ENCODE measurements at places on chromosomes 1 and 21. TPM values are rescaled to one million over a fixed set of nuclear protein-coding genes. Genes with fewer than 3 reads are reported as not detected.

RNF207 gene
- 12.4 TPM for total RNA-seq

CD2 gene
- total RNA-seq, result not detected

C1orf185 gene
- not detected for total RNA-seq

LCE2A gene
- not detected for total RNA-seq

NR5A2 gene
- not detected for total RNA-seq

AJAP1 gene
- total RNA-seq, result not detected

UMODL1 gene
- total RNA-seq, result not detected

KRTAP11-1 gene
- total RNA-seq, result not detected

TCHHL1 gene
- total RNA-seq, result not detected

AGT gene
- total RNA-seq, result 0.69 TPM

ITLN1 gene
- not detected for total RNA-seq

RPAP2 gene
- 12.2 TPM for total RNA-seq

TAF1A gene
- 15.0 TPM for total RNA-seq

NCSTN gene
- 110 TPM for total RNA-seq

PPFIA4 gene
- total RNA-seq, result 2.3 TPM

EXTL2 gene
- 40.7 TPM for total RNA-seq

EFHD2 gene
- total RNA-seq, result 39.9 TPM

TMEM82 gene
- not detected for total RNA-seq

KRTAP21-2 gene
- not detected for total RNA-seq

FAM72C gene
- total RNA-seq, result 2.7 TPM

SRSF10 gene
- 116 TPM for total RNA-seq

CASQ2 gene
- total RNA-seq, result 1.5 TPM

BGLAP gene
- total RNA-seq, result 0.33 TPM

MLLT11 gene
- 3.2 TPM for total RNA-seq

GUCA2B gene
- not detected for total RNA-seq

PADI1 gene
- total RNA-seq, result 0.15 TPM

WNT3A gene
- total RNA-seq, result not detected

SLC35F3 gene
- not detected for total RNA-seq

AGTRAP gene
- total RNA-seq, result 65.8 TPM

PPIAL4G gene
- not detected for total RNA-seq

CNTN2 gene
- not detected for total RNA-seq

NUDT4B gene
- total RNA-seq, result 34.7 TPM

BNIPL gene
- total RNA-seq, result 0.15 TPM

ARMH1 gene
- total RNA-seq, result under 0.01 TPM

RGL1 gene
- total RNA-seq, result 5.8 TPM

KIF17 gene
- total RNA-seq, result 0.33 TPM

C1QB gene
- not detected for total RNA-seq

AK5 gene
- 13.7 TPM for total RNA-seq

ADAMTS4 gene
- total RNA-seq, result 18.6 TPM

ATP6V1G3 gene
- not detected for total RNA-seq

OR2L8 gene
- total RNA-seq, result not detected

DDAH1 gene
- total RNA-seq, result 3.4 TPM

OXCT2 gene
- not detected for total RNA-seq

RBM11 gene
- 2.0 TPM for total RNA-seq

CNR2 gene
- total RNA-seq, result not detected

CBS gene
- total RNA-seq, result 23.6 TPM

HSD11B1 gene
- not detected for total RNA-seq
